A549 treated with CORT108297 at 1 μM for 4 hours (cell line): ENCODE measurements at places on chromosomes 3 and 15. TPM values are rescaled to one million over a fixed set of nuclear protein-coding genes. Genes with fewer than 3 reads are reported as not detected.

Gene ATP10A
- total RNA-seq, result 7.2 to 8.6 TPM (median 7.3 TPM) in 5 replicates

Gene SLC9C1
- total RNA-seq, result not detected in 5 replicates

Gene ZKSCAN7
- total RNA-seq, result not detected in 5 replicates

Gene RYK
- 26.1 to 37.5 TPM (median 29.5 TPM) in 5 replicates for total RNA-seq

Gene ALPK3
- 0.05 to 0.28 TPM (median 0.18 TPM) in 5 replicates for total RNA-seq

Gene ITGA11
- total RNA-seq, result 2.4 to 7.8 TPM (median 5.0 TPM) in 5 replicates

Gene GABRR3
- total RNA-seq, result not detected in 5 replicates

Gene CYP19A1
- total RNA-seq, result 0.16 to 0.23 TPM (median 0.19 TPM) in 3 of 5 replicates, not detected in the others

Gene GPR62
- not detected in 5 replicates for total RNA-seq

Gene PEX5L
- not detected in 5 replicates for total RNA-seq

Gene SCAMP2
- total RNA-seq, result 55.2 to 69.3 TPM (median 66.6 TPM) in 5 replicates

Gene EDC3
- 17.9 to 20.7 TPM (median 18.9 TPM) in 5 replicates for total RNA-seq

Gene MOBP
- 0.06 to 0.07 TPM in 2 of 5 replicates, not detected in the others for total RNA-seq

Gene RBPMS2
- total RNA-seq, result 6.5 to 9.6 TPM (median 8.9 TPM) in 5 replicates

Gene FANCD2
- 16.4 to 23.3 TPM (median 18.6 TPM) in 5 replicates for total RNA-seq

Gene ZNF662
- not detected in 5 replicates for total RNA-seq

Gene ADAMTS17
- 0.09 to 0.28 TPM (median 0.17 TPM) in 5 replicates for total RNA-seq

Gene CMTM8
- 7.0 to 10.5 TPM (median 10.1 TPM) in 5 replicates for total RNA-seq

Gene SCAPER
- total RNA-seq, result 1.8 to 3.8 TPM (median 3.8 TPM) in 5 replicates

Gene GPR156
- total RNA-seq, result 0.25 to 0.54 TPM (median 0.46 TPM) in 5 replicates

Gene CHRD
- 0.13 to 0.48 TPM (median 0.16 TPM) in 5 replicates for total RNA-seq

Gene CSPG4
- 0.06 to 0.12 TPM (median 0.10 TPM) in 5 replicates for total RNA-seq

Gene GLDN
- 0.02 to 0.07 TPM (median 0.03 TPM) in 3 of 5 replicates, not detected in the others for total RNA-seq

Gene SCN11A
- total RNA-seq, result 0.01 TPM in 2 of 5 replicates, not detected in the others

Gene PYGO1
- total RNA-seq, result 6.0 to 7.2 TPM (median 6.7 TPM) in 5 replicates

Gene TGM5
- total RNA-seq, result not detected in 5 replicates

Gene DLEC1
- total RNA-seq, result 0.03 to 0.06 TPM (median 0.05 TPM) in 4 of 5 replicates, not detected in the other

Gene TMCO5A
- total RNA-seq, result not detected in 5 replicates

Gene GP5
- not detected in 5 replicates for total RNA-seq

Gene DPPA2
- not detected in 5 replicates for total RNA-seq

Gene PRR20G
- total RNA-seq, result 0.13 to 0.19 TPM (median 0.17 TPM) in 3 of 5 replicates, not detected in the others

Gene SHISA5
- total RNA-seq, result 101 to 139 TPM (median 129 TPM) in 5 replicates

Gene TRIM71
- not detected in 5 replicates for total RNA-seq

Gene TM4SF18
- 37.6 to 44.7 TPM (median 41.3 TPM) in 5 replicates for total RNA-seq

Gene GOLGA8G
- total RNA-seq, result not detected in 5 replicates

Gene THSD4
- 19.4 to 27.7 TPM (median 23.0 TPM) in 5 replicates for total RNA-seq

Gene CADPS
- not detected in 5 replicates for total RNA-seq

Gene CACNA2D2
- total RNA-seq, result 0.46 to 0.54 TPM (median 0.51 TPM) in 5 replicates

Gene GPR87
- total RNA-seq, result 1.4 to 1.8 TPM (median 1.7 TPM) in 5 replicates

Gene SPESP1
- not detected in 5 replicates for total RNA-seq

Gene MCF2L2
- 0.03 to 0.38 TPM (median 0.10 TPM) in 5 replicates for total RNA-seq

Gene TRA2B
- total RNA-seq, result 156 to 189 TPM (median 168 TPM) in 5 replicates

Gene ACVR2B
- total RNA-seq, result 1.9 to 2.9 TPM (median 2.6 TPM) in 5 replicates

Gene NTRK3
- 17.6 to 23.0 TPM (median 21.1 TPM) in 5 replicates for total RNA-seq

Gene STAB1
- 0.03 to 0.05 TPM in 2 of 5 replicates, not detected in the others for total RNA-seq

Gene CEMIP
- 1.5 to 2.2 TPM (median 1.9 TPM) in 5 replicates for total RNA-seq

Gene AP2M1
- total RNA-seq, result 307 to 325 TPM (median 321 TPM) in 5 replicates

Gene MUC4
- total RNA-seq, result 0.02 to 0.04 TPM in 2 of 5 replicates, not detected in the others
